CD4-positive, alpha-beta T cell treated with Interferon alpha-2 for 1 hour (primary cell): ENCODE measurements at places on chromosomes 5 and 9.

DNA sequence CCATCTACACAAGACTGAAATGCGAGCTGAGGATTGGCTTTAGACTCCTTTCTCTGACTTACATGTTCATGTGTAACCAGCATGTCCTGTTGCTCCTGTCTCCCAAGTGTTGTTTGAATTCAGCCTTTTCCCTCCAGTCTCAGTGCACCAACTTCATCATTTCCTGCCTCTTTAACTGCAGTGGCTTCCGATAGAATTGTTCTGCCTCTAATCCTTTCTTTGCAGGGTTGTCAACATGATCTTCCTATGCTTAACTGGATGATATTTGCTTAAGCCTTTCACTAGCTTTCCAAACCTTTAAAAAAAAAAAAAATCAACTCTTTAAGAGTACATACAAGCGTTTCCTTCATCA, 6.7 kb upstream of the FYB1 start:
- no peak for DNase-seq

DNA sequence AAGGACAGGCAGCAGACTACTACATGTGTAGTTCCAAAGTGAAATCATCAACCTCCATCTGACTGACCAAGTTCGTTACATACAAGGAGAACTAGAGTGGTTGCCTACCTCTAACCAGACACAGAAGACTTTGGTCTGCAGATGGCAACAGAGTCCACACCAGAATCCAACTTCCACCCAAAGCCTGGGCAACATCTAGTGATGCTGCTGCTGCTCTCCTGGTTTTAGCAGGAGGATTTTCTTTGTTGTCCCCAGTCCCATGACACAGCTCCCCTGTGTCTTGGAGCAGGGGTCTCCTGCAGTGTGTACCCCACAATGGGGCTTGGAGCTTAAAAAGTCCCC, 46.4 kb upstream of the APC start:
- no peak for DNase-seq

DNA sequence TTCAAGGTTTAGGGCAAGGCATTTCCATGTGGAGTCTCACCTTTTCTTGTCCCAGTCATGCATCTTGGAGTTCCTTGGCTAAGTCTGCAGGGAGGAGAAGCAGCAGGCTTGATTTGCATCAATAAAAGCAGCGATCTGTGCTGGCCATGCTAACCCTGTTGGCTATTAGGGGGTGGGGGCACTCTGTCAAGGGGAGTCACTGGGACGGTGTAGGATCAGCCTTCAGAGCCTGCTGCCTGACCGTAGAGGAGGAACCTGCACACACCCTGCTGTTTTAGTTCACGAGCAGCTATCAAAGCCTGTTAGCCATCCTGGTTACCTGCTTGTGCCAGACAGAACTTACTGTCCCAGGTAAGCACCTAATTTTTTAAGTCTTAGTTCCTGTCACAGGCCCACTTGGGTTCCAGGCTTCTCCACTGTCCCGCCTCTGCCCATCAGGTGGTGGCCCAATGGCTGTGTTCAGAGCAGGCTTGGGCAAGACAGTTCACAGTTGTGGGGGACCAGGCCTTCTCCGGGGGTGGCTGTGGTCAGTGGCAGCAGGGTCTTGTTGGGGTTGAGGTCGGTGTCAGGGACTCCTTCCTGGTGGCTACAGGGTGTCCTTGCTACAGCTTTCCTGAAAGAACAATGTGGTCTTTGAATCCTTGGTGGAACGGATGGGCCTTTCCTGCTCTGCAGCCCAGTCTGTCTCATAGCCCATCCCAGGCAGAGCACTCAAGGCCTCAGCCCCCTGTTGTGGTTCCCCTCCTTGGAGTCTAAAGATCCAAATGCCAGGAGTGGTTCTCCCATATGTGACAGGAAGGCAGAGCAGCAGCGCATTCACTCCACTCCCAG, 43.7 kb downstream of the SECISBP2 start:
- DNase-seq = no peak

DNA sequence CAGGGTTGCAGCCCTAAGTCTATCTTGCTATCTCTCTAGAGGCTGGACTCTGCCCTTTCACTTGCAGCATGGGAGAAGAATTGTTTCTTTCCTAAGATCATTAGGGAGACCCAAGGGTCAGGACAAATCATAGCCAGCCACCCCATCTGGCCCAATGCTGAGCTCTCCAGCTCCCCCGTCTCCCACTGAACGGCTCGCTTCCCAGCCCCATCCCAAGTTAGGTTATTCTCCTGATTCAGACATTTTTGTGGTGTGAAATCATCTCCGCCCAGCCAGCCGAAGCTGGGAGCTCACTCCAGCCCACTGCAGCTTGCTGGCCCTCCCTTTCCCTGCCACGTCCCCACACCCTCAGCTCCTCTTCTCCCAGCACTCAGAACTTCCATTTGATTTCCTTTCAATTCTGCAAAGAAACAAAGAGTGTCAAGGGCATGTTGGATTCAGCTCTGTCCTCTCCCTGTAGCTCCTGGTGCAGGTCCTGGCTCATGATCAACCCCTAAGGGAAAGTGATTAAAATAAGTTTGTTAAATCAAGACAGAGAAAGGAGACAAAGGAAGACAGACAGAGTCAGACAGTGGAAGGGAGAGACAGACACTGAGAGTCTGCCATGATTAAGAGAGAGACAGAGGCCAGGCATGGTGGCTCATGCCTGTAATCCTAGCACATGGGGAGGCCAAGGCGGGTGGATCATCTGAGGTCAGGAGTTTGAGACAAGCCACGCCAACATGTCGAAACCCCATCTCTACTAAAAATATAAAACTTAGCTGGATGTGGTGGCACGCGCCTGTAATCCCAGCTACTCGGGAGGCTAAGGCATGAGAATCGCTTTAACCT, 12.6 kb upstream of the SPARC start:
- DNase-seq = no peak

- DNase-seq = no peak
These were observed 4.0 kb upstream of the VCAN start for GRCh38 chr5:83467371-83468035.

DNA sequence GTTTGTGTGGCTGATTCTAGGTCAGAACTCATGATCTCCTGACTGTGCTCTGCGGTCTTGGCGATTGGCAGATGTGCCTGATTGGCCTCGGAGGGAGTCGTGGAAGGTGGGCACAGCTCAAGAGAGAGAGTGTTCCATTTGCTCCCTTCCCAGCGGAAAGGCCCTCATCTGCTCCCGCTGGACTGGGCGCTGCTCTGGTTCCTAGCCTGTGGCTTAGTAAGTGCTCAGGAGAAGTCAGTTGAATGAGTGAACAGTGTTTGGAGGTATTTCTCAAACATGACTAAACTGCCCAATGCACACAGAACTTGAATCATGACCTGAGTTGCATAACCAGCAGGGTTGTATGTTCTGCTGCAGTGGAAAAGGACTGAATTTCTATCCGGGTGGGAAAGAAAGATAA, 120.2 kb upstream of the PITX1 start:
- no peak for DNase-seq

GRCh38 chr5:143541943-143542797, 138.7 kb upstream of the NR3C1 start:
- no peak for DNase-seq
